Hematopoietic multipotent progenitor cell (in vitro differentiated cells): ENCODE measurements at places on chromosomes 3 and 15. TPM values are rescaled to one million over a fixed set of nuclear protein-coding genes. Genes with fewer than 3 reads are reported as not detected.

DNA sequence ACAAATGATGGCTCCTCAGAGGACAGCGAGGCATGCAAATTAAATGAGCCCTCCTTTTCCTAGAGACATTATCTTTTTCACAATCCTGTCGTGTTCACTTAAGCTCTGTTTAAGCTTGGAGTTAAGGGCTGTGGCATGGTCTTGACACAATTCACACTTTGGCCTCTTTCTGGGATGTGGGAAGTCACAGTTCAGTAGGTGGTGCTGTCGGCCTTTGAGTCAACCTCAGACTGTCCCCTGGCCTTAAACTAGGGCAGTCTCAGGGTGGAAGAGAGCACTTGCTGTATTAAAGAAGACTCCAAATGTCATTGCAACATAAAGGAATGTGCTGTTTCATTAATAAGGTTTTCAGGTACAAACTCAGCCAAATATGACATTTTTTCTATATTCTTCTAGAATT is 351.0 kb downstream of the MCTP2 start:
- no peak for DNase-seq

- no peak for DNase-seq
Observed at GRCh38 chr15:60576044-60576443, 97.1 kb upstream of the ICE2 start.

DNA sequence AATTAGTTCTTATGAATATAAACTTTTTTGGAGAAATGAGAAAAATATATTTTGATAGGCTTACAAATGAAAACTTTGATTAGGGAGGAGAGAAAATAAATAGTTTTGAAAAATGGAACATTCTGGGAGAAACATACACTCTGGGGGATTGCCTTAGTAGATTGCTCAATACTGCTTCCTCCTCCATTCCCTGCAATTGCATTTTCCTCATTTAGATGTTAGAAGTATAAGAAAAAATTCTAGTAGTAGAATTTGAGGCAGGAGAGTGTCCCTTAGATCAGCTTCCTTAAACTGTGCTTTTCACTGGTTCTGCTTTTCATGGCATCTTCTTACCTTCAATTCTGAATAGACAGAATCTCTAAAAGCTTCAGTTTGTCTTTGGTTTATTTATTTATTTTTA is 46.2 kb upstream of the CTDSPL2 start:
- no peak for DNase-seq

GRCh38 chr3:169624533-169624972 is 39.0 kb downstream of the MECOM start:
- DNase-seq, result no peak

Gene FBXW12
- under 0.01 TPM for total RNA-seq

Gene B4GALT4
- total RNA-seq, result 4.8 TPM

GRCh38 chr3:189871418-189871817 is 240.2 kb downstream of the TP63 start:
- DNase-seq, result no peak
